HFFc6 (cell line): ENCODE measurements at places on chromosomes 16 and 17.

DNA sequence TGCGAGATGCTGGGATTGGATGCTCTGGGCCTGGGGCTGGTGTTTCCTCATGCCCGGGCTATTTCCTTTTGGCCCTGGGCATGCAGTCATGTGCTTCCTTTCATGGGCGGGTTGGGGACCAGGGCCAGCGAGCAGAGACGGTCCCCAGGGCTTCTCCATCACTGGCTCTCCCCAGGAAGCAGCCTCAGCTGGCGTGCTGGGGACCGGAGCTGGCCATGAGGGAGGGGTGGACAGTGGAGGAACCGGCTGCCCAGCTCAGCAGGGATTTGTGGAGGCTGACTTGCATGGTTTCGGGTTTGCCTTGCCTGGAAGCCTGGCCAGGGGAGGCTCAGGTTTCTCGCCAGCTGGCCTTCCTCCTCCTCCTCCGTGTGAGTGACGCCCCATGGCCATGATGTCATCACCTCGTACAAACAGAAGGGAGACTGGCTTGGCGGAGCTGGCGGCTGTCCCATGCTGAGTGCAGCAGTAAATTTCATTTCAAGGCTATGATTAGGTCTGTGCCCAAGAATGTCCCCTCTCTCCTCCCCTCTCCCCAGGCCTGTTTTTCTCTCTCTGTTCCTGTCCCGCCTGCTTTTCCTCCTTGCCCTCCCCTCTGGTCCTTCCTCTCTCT, 8.9 kb upstream of the TIMP2 start:
- peak; percentile 98 for DNase-seq

DNA sequence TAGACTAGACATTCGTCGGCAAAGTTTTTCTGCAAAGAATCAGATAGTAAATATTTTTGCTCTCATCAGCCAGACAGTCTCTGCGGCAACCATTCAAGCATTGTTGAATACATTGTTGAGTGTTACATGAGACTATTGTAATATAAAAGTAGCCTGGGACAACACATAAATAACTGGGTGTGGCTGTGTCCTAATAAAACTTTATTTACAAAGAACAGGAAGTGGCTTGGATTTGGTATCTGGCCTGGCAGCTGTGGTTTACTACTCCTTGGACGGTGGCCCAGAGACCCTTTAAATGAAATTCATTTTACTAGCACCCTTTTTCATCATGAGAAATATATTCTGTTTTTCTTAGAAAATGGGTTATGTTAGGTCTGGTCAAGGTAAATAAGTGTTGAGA, 297.2 kb downstream of the WWOX start:
- DNase-seq = no peak

- no peak for DNase-seq
Observed at GRCh38 chr17:77231076-77231871, 90.5 kb downstream of the SEC14L1 start.

DNA sequence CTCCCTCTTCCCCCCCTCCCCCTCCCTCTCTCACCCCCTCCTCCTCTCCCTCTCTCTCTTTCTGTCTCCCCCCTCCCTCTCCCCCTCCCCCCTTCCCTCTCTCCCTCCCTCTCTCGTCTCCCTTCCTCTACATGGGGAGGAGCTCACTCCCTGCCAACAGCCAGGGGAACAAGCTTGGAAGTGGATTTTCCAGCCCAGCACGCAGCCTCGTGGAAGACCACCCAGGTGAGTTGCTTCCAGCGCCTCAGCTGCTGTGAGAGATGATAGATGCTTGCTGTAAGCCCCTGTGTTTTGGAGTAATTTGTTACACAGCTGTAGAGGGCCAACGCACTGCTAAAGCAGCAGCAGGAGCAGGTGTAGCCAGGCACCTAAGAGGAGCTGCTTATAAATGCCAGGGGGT, 20.8 kb downstream of the ACTG1 start:
- no peak for DNase-seq

DNA sequence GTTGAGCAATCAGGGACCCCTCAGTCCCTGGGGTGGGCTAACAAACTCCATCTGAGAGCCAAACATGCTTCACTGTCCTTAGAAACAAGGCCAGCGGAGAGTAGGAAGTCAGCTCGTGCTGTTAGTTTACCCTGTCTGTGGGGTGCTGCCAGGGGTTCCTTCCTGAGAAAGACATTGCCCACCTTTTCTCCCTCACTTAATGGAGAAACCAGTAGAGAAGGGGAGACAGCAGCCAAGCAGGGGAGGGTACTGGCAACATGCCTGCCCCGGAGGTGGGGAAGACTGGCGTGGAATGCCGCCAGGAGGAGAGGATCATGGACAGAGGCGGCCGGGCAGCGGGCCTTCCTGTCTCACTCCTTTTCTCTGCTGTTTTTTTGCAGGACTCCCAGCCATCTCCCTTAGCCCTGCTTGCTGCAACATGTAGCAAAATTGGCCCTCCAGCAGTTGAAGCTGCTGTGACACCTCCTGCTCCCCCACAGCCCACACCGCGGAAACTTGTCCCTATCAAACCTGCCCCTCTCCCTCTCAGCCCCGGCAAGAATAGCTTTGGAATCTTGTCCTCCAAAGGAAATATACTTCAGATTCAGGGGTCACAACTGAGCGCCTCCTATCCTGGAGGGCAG, 19.9 kb downstream of the SP2 start:
- no peak for DNase-seq

- peak; percentile 12 for DNase-seq
Observed at GRCh38 chr17:8618825-8619224, 11.7 kb downstream of the MYH10 start.

- DNase-seq = no peak
Observed at GRCh38 chr17:82860606-82861392, 21.0 kb upstream of the ZNF750 start.

- DNase-seq = no peak
Observed at GRCh38 chr17:61389670-61390478, 9.8 kb upstream of the TBX2 start.

GRCh38 chr16:8493972-8494371, 96.3 kb downstream of the TMEM114 start:
- no peak for DNase-seq

GRCh38 chr17:66580184-66580955, 254.5 kb upstream of the CACNG5 start:
- DNase-seq = peak; percentile 52

DNA sequence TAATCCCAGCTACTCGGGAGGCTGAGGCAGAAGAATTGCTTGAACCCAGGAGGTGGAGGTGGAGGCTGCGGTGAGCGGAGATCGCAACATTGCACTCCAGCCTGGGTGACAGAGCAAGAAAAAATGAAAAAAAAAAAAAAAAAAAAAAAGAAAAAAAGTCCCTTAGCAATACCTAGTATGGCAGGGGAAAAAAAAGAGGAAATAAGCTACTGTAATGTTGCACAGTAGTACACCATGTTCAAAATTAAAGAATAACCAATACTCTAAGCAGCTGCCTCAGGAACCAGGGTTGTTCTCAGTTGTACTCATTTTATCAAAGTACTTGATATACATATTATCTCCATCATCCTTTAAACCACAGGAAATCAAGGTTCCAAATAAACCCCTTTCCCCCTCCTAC, 17.3 kb upstream of the TXNDC11 start:
- no peak for DNase-seq
